ENCODE measurements at places on chromosomes 11 and 22.

GRCh38 chr22:20390394-20390907 is 3.5 kb upstream of the ZNF74 start:
- DNase-seq: no peak

DNA sequence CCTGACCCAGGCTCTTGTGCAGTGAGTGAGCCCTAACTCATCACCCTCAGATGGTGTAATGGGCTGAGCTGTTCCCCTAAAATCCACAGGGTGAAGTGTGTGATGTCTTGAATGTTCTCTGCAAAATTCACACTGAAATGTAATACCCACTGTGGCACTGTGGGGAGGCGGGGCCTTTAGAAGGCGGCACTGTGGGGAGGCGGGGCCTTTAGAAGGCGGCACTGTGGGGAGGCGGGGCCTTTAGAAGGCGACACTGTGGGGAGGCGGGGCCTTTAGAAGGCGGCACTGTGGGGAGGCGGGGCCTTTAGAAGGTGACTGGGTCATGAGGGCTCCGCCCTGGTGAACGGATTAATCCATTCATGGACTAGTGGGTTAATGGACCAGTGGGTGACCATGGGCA is 33.0 kb downstream of the CHID1 start:
- DNase-seq: peak; percentile 34

GRCh38 chr11:125372088-125372487 is 124.0 kb downstream of the FEZ1 start:
- DNase-seq: no peak

- DNase-seq: no peak
These were observed 598 bp downstream of the CABIN1 start for GRCh38 chr22:24011735-24012068.

GRCh38 chr11:126440792-126441514 is 85.5 kb downstream of the ST3GAL4 start:
- peak; percentile 74 for DNase-seq

GRCh38 chr11:93059117-93059957 is 89.9 kb downstream of the MTNR1B start:
- no peak for DNase-seq

DNA sequence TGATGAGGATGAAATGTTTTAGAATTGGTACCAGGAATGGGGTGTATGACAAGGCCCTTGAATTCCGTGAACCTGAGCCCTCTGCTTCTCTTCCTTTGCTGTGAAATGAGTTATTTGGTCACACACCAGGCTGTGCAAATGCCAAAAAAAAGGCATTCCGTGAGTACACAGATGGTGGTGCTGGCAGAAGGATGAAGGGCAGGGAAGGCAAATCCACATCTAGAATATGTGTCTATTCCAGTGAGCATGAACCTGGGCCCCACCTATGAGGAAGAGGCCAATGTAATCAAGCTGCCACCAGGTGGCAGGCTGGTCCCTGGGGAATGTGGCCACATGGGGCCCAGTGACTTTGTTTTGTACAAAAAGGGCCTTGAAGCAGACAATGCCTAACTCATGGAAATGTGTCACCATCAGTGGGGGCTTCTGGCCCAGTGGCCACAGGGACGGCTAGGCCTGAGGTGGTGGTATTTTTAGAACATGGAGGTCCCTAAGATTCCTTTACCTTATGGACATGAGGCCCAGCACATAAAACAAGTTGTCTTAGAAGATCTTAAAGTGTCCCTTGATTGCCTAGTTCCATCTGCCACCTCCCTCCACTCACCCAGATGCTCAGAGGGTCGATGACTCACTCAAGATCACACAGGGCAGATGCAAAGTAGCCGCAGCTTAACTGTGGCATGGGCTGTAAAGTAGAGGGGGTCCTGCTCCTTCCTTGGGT is 3.9 kb upstream of the RNF215 start:
- peak; percentile 86 for DNase-seq

DNA sequence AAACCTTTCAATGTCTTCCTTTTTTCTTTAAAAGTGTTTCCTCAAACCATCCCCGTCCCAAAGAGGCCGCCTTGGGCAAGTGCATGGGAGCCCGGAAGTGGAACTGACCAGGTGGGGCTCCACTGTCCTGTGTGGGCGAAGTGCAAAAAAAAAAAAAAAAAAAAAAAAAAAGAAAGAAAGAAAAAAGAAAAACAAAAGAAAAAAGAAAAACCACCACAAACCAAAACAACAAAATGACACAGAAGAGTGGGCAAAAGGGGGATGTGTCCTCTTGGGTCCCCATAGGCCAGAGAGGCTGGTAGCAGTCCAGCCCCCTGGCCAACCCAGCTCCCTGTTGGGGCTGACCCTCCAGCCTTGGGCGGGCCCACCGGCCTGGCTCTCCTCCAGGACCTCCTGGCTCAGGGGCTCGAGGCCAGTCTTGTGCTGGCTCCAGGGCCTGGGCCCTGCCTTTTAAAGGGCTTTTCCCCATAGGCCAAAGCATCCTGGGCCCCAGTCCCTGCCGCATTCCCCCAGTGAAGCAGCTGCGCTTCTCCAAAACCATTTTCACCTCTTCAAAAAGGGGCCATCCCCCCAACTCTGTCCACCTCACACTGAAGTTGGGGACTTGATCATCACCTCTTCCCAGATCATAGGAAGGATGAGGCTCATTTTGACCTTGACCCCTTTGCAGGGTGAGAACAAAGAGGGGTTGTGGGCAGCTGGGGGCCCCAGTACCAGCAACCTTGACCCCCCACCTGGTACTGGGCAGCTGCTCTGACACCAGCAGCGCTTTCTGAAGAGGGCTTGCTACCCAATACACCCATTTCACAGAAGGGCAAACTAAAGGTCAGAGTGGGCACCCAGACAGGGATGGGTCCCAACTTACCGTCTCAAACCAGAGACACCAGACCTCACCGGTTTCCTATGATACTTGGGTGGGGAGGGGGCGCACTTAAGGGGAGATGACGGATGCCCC is 9.4 kb downstream of the CBX6 start:
- DNase-seq: no peak

GRCh38 chr11:130103296-130103814 is 33.7 kb downstream of the APLP2 start:
- no peak for DNase-seq

DNA sequence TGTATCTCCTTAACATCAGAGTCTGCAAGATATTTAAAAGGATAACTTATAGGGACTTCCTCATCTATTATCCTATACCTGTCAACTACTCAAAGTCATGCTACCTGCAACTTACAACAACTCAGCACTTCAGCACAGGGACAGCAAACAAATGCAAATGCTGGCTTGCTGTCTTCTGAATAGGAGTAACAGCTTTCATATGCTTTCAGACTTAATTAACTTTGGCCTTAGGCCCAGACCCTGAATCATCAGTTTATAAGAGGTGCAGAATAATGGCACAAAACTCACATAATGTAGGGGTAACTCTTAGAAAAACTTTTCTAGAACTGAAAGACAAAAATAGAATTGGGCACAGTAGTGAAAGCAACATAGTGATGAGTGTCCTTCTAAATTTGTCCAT is 953.4 kb downstream of the DLG2 start:
- DNase-seq: no peak

DNA sequence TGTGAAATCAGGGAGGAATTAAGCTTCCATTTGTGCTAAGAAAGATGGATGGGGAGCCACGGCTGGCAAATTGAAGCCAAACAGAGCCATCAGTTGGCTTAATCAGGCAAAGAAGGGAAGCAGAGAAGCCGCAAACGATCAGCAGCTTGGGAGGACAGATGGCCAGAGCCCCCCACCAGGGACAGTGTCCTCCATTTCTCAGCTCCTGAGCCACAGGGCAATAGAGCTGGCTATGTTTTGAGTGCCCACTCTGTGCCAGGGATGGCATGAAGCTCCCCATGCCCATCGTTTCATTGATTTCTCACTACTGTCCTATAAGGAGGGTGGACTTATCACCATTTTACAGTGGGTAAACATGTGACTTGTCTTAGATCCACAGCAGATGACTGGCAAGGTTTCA is 126.3 kb upstream of the ASPHD2 start:
- no peak for DNase-seq

GRCh38 chr22:44143579-44143978 is 37.1 kb upstream of the PARVG start:
- DNase-seq: no peak

DNA sequence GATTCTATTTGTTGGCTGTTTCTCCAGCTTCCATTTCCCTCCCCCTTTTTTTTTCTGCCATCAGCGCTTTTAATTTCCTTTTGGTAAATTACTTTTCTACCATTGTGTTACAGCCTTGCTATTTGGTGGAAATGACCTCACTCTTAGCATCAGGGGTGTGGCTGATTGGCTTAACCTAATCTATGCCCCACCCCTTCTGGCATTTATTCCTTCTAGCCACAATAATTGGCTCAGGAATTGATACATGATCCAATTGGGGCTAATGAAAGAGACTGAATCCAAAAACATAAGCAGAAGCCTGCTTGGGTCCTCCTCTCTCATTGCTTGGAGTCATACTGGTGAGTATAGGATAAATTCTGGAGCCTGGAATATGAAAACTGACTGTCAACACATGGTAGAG is 402.4 kb upstream of the LRRC4C start:
- no peak for DNase-seq

DNA sequence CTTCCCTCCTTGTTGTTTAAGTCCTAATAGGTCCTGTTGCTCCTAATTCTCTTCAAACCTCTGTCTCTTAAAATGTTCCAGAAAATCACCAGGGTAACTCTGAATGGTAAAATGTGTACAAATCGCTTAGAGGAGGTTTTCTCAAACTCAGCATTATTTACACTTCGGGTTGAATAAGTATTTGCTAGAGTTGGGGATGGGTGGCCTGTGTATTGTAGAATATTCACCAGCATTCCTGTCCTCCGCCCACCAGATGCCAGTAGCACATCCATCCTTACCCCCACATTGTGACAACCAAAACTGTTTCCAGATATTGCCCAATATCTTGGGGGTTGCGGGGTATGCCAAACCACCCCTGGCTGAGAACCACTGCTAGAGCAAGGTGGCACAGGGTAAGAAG is 64.4 kb upstream of the DDI1 start:
- DNase-seq: no peak

- no peak for DNase-seq
These were observed 48.9 kb downstream of the FAR1 start for GRCh38 chr11:13717331-13717730.

DNA sequence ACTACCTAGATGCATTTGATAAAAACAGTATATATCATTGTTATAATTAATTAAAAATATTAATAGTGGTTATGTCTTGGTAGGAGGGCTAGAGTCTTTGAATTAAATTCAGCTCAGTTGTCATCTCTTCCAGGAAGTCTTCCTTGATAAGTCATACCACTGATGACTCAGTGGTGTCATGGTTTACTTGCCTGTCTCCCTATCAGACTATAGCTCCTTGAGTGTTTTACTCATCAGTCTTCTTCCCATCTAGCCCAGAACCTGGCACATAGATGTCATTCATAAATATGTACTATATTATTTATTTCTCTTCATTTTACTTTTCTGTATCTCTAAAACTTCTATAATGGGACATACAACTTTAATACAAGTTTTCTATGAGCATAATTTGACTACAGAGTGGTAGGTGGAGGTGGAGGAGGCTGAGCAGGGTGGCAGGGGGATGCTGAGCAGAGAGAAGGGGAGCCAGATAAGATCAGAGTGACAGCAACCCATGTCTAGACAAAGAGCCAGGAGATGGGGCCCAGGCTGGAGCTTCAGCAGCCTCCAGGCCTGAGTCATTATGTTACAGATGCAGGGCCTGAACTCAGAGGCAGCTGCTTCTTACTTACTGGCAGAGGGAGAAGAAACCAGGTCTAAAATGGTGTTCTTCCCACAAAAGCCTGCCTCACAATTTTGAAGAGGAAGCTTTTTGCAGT is 82.3 kb upstream of the PHOX2A start:
- DNase-seq: peak; percentile 78

DNA sequence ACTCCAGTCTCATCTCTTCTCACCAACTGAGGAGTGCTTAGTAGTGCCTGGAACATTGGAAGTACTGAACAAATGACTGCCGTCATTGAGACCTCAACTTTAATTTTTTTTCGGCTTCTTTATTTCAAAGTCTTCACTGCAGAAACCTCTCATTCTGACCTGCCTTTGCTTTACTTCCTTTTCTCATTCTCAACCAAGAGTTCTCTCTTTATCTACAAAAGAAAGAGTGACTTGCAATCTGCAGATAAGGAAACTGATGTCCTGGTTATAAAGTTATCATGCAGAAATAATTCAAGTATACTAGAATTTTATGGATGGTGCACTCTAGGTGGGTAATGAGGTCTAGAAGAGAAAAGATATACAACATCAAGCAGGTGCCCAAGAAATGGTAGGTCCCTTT is 1.2 kb upstream of the EED start:
- no peak for DNase-seq

DNA sequence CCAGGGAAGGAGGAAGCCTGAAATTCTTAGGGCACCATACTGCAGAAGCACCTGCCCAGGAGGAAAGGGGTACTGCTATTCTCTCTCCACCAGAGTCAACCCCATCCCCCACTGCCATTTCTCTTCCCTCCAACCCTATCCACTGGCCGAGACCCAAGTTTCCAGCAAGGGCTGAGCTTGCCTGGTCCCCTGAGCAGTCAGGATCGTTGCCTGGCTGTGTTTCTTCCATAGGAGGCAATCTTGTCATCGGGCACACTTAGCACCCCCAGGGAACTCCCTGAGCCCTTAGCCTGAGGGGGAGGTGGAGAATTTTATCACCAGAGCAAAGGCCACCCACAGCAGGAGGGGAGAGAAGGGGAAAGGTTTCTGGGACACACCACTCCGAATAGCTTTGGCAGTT is 115.8 kb upstream of the NECTIN1 start:
- no peak for DNase-seq

DNA sequence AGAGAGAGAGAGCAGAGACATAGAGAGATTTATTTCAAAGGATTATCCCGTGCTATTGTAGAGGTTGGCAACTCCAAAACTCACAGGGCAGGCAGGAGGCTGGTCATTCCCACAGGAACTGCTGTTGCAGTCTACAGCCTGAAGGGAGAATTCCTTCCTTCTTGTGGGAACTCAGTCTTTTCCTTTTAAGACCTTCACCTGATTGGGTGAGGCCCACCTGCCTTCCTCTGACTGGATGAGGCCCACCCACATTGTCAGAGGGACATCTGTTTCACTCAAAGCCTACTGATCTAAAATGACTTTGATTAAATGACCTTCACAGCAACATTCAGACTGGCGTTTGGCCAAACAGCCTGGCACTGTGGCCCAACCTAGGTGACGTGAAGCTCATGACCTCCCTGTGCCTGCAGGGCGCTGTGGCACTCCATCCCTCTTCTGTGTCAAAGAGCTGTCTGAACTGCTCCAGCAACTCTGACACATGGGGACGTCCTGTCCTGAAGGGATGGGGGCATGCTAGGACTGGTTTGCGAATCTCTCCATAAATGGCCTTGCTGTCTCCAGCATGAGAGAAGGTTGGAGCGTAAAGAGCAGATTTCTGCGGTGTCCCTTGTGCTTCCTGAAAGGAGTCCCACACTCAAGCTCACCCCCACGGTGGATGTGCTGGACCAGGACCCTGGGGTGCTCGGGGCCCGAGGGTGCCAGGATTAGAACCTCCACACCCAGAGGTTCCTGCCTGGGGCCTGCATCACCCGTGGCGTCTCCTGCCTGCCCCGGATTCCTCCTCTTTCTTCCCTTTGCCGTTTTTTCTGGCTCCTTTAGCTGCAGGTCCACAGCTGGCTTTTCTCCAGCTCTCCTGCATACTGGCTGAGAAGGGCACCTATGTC is 20.7 kb downstream of the KRTAP5-5 start:
- DNase-seq: no peak
